ENCODE measurements at places on chromosomes 2 and 18.

DNA sequence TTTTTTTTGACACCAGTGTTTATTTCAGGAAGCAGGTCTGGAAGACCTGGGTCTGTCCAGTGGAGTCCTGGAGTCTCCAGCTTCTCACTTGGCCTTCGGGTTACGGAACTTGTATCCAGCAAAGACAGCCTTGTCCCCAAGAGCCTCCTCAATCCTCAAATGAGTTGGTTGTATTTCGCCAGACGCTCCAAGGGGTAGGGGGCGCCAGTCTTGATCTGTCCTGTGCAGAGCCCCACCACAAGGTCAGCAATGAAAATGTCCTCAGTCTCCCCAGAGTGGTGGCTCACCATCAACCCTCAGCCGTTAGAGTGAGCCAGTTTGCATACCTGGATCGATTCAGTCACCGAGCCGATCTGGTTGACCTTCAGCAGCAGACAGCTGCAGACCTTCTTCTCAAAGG, 21.9 kb downstream of the ASXL2 start:
- no peak for DNase-seq

GRCh38 chr2:127701651-127702394, 526 bp downstream of the SFT2D3 start:
- peak; percentile 61 for DNase-seq

GRCh38 chr2:185456517-185456916, 282.1 kb upstream of the FSIP2 start:
- no peak for DNase-seq

GRCh38 chr2:61636686-61637085, 98.5 kb upstream of the XPO1 start:
- no peak for DNase-seq

DNA sequence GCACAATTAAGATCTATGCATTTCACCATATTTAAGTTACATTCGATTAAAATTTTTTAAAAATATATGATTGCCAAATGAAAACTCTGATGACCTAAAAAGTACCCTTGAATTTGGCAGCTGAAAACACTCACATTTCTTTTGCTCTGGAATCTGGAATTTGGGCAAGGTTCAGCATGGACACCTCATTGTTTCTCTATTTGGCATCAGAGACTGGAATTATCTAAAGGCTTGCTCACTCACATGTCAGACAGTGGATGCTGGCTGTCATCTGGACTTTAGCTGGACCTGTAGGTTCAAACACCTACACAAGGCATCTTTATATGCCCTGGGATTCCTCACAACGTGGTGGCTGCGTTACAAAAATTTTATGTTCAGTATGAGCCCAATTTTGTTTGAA, 16.1 kb downstream of the MBOAT2 start:
- DNase-seq = no peak

DNA sequence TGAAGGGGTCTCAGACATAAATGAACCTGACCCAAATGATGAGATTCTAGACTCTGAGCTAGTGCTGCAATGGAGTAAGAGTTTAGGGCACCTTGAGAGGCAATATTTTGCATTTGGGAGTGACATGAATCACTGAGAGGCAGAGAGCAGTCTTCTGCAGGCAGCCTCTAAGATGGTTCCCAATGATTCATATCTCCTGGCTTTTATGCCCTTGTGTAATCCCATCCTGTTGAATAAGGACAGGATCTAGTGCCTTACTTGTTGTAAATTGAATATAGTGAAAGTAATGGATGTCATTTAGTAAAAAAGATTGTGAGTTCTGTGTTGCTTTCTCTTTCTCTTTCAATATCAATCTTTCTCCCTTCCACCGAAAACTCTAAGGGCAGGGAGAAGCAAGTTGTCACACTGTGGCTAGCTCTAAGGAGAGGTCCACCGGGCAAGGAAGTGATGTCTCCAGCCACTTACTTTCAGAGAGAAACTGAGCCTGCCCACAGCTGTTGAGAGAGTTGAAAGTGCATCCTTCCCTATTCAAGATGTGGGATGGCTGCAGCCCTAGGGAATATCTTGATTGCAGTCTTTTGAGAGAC, 144.7 kb downstream of the TRIB2 start:
- DNase-seq = no peak

DNA sequence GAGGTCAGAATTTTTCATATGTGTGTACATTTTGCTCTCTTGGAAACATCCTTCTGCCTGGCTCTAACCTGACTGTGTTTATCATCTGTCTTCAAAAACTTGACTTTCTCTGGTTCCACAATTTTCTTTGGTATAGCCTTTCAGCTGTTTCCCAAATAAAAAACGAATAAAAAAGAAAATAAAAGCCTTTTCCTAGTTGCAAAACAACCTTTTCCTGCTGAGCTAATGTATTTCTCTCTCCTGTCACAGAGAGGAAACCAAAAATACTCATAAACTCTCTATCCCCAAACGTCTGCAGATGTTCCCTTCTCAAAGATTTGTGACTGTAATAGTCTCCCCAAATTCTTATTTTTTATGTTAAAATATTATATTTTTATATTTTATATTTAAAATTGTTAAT, 505.3 kb upstream of the SLC39A10 start:
- no peak for DNase-seq

Measured in activated CD4-positive, alpha-beta T cell treated with anti-CD3 and anti-CD28 coated beads for 24 hours (primary cell).